ENCODE measurements at places on chromosomes 1 and 21.

- DNase-seq: no peak
These were observed 1.8 kb downstream of the TNFRSF1B start for GRCh38 chr1:12168451-12169160.

- no peak for DNase-seq
These were observed 181.8 kb upstream of the EDN2 start for GRCh38 chr1:41665962-41666917.

DNA sequence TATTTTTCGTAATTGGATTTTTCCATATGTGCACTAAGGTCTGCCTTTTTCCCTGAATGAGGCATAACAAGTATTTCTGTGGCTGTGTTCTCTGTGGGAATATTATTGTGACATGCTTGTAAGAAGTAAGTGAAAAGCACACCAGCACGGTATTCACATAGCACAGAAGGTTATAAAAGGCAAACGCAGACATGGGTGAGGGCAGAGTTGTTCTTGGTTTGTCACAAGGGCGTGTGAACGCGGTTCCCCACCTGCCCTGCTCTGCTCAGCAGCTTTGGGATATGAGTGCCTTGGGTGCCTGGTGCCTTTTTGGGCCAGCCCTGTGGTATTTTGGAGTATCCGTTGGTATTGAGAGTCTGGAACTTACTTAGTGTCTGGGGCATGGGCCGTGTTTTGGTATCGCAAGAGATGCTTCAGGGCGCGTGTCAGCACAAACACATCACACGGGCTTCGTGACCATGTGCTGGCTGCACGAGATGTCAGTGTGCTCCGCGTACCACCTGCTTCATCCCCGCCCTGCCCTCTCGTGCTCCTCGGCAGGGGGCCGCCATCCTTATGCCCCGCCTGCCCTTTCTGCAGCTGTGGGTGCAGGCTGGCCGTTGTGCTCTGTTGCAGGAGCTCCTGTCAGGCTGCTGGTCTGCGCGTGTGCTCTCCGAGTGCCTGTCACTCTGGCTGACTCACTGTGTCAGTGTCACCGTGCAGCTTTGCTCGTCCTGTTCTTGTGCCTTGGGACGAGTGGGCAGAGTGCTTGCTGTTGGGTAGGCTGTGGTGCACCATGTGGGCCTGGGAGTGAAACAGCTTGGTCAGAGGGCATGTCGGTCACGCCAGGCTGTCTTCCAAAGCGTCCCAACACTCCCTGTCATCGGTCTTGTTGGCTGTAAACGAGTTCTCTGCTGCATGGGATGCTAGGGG is 15.0 kb downstream of the SKI start:
- DNase-seq: no peak

DNA sequence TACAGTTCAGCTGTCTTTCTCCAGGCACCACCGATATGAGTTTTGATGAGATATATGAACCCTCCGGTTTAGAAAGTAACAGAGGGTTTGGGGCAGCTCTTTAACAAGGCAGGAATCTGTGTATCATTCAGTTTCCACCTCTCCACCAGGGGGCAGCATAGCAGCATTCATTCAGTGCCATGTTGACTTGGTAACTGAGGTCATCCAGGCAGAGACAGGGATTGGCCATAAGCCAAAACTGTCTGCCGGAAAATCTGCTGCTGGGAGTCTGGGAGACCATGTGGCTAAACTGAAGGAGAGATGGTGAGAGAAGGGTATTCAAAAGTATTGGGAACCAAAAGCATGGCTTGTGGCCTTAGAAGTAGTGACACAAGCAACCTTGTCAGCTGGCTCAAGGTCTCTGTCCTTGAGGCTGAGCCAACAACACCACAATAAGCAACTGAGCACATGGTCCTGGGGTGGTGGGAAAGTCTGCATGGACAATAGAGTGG is 98.5 kb downstream of the LMX1A start:
- no peak for DNase-seq

- no peak for DNase-seq
These were observed 34.9 kb downstream of the UTP25 start for GRCh38 chr1:209862391-209863356.

DNA sequence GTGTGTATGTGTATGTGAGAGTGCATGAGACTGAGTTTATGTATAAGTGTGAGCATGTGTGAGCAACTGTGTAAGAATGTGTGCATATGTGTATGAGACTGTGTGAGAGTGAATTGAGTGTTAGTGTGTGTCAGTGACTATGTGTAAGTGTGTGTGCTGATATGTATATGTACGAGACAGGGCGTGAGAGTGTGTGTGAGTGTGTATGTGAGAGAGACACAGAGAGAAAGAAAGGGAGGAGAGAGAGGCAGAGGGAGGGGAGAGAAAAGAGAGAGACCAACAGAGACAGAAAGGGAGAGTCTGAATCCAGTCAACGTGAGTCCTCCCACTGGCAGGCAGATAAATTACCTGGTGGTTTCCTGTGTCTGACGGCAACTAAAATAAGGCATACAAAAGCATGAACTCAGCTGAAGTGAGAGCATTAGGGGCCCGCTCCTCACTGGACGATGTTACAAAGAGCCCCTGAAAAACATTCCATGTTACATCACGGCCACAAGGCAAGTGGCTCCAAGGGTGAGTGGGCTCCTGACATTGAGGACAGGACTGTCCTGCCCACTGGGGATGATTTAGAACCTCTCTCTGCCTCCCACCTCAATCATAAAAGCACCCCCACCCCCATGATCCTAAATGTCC is 66.6 kb upstream of the TIAM1 start:
- no peak for DNase-seq

- DNase-seq: no peak
These were observed 497.8 kb upstream of the ADAMTS5 start for GRCh38 chr21:27464648-27465047.

All from stimulated activated naive CD4-positive, alpha-beta T cell (primary cell).